ENCODE measurements at places on chromosomes 16 and 17.

DNA sequence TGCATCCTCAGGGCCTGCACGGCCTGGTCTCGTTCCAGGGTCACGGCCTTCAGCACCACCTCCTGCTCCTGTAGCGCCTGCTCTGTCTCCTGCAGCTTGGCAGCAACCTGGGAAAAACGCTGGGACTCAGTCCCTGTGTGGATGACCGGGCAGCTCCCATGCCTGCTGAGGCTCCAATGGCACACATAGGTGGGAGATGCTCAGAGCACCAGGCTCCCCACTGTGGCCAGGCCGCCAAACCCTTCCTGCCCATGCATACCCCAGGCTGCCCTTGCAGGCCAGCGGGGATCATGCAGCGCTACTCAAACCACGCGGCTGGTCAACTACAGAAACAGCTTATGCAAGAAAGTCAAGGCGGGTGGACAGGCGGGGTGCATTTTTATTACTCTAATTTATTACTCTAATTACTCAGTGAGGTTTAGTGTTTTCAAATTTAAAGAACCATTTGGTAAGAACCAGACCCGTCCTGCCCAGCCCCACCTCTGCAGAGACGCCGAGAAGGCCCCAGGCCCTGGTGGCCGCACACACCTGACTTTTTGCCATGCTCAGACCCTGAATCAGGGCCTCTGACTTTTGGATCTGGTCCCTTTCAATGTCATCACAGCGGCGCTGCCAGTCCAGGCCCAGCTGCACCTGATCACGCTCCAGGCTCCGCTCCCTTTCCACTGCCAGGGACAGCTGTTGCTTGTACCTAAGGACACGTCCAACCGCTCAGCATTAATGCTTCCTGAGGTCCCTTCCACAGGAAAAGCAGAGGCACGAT is 34.0 kb downstream of the CCDC57 start:
- DNase-seq: no peak

- no peak for DNase-seq
These were observed 1.3 kb downstream of the MPP3 start for GRCh38 chr17:43831633-43832032.

DNA sequence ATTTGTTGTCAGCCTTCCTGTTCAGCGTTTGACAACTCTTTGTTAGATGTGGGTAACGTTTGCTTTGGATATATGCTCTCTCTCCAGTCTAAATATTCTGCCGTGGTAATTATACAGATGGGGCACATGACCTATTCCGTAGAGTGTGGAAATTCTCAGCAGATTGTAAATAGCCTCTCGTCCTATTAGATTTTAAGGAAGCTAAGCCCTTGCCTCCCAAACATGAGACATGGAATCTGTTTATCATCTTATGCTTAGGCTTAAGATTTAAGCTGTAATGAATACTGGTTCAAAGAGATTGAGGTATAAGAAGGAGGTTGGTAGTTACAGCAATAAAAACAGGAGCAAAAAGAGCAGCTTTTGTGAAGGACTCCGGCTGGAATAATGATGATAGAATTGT is 87.4 kb downstream of the RBFOX1 start:
- DNase-seq: no peak

DNA sequence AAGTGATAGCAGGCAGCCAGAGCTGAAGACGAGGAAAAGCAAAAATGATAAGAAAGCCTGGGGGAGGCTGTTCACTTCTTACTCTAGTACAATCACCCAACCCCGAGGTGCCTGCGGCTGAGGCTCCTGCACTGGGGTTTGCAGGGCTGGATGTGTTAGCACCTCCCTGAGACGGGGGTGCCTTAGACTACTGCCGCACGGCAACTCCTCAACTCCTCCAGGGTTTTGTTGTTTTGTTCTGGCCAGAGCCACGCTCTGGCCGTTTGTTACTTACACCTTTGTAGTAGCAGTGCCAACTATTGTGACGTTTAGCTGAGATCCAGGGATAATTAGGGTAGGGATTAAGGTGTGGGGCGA is 51.5 kb downstream of the LDHD start:
- DNase-seq: no peak

DNA sequence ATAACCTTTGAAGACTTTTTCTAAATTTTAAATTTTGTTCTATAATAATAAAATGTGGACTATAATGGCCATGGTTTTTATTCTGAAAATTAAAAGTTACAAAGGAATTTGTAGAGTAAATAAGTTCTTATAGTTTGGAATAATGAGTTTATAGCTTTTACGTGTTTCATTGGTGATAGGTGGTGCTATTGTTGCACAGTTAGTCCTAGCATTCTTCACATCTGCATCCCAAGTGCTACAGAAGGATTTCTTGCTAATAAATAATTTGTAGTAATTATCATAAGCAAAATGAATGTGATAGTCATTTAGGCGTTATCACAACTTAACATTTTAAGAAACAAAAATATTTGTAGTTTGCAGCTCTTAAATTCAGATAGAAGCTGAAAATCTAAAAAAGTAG is 67.9 kb downstream of the BCAS3 start:
- DNase-seq: no peak

All from GM04504 (cell line).